Immature natural killer cell (primary cell): ENCODE measurements at places on chromosomes 3 and 15.

DNA sequence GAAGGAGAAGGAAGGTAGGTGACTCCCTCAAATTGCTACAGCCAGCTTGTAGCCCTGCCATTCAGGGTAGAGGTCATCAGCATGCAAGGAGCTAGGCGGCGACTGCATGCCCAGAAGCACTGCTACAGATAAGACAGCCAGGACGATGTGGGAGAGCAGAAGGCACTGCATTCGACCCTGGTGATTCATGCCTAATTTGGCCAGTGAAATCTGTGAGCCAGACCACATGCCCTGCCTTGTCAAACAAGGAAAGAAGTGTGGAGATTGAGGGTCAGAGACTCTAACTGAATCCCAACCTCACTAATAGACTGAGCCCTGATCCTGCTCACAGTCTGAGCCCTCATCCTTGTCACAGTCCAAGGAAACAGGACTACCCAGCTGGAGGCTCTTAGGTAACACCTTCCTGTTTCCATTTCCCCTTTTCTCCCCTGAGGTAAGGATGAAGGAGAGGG lies 86.6 kb downstream of the LINGO1 start:
- DNase-seq = no peak

GRCh38 chr3:13716540-13717221 lies 163.2 kb downstream of the WNT7A start:
- no peak for DNase-seq

DNA sequence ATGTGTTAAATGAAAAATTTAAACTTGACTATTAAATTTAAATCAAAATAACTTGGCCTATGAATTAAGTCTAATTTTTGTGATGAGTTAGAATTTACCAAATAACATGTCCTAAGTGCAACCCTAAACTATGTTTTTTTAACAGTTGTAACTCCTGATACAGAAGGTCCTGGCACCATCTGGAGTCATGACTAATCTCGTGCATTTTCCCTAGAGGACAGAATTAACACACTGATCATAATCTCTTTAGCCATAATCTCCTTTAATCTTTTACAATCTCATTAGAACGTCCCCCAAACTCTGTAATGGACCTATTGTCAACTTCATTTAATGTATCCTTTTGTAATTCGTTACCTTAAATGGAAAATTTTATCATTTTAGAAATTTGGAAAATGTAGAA lies 100.6 kb downstream of the SUCNR1 start:
- DNase-seq = no peak

- no peak for DNase-seq
These were observed 83.9 kb upstream of the STT3B start for GRCh38 chr3:31448882-31449243.

DNA sequence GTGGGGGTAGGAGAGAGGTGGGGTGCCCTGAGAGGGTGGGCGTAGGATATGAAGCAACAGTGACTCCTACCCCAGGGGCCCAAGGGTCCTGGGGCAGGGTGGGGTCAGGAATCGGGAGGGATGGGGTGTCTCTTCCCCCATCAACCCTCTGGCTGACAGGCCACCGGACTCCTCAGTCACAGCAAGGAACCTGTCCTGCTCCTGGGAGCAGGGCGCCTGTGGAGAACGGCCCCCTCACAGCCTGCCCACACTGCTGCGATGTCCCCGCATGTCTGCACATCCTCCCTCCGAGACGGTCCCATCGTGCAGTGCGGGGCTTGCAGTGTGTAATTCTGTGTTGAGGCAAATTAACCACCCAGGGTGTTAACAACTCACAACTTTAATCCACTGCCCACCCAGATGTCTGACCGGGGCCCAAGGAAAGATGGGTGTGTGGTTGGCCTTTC lies 2.7 kb downstream of the TM4SF19 start:
- no peak for DNase-seq
